ENCODE measurements at places on chromosomes 1 and 21.

GRCh38 chr1:42379794-42380585, 602 bp upstream of the RIMKLA start:
- DNase-seq = peak; percentile 41

DNA sequence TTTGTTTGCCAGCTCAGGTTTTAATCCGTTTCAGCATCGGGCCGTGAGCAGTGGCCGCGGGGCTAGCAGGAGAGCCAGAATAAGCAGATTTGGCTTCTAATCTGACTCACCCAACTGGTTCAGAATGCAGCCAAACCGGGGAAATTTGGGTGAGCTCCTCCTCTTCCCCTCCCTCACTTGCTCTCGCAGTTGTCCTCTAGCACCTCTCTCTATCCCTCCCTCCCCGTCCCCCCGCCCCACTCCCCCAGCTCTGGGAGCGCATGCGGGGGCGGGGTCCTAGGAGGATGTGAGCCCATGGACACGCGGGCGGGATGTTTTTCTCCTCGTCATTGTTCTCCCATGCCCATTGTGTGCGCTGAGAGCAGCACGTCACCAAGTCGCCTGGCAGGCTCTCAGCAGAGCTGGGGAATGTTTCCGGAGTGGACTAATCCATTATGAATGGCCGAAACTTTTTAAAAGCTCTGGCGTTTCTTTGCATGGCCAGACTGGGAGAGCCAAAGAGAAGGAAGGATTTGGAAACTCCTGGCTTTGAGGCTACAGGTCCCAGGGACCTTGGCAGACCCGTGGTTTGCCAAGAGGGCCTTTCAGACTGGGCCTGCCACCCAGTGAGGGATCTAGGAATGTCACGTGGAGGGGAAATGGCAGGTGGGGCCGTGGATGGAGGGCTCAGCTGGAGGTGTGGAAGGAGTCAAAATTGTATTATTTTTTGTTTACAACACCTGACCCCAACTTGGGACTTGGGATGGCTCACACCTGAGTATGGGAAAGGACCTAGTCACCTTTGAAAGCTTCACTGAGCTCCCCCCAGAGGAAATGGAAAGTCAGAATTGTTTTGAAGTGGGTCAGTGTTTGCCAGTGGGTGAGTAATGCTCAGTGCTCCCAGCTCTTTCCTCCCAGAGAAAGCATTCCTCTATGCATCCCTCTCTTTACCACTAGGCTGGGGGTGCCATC, 39.2 kb downstream of the CDK18 start:
- DNase-seq = no peak

GRCh38 chr1:109993885-109994284, 9.3 kb downstream of the AHCYL1 start:
- no peak for DNase-seq

GRCh38 chr1:7478809-7479499, 292.1 kb upstream of the VAMP3 start:
- DNase-seq = no peak

DNA sequence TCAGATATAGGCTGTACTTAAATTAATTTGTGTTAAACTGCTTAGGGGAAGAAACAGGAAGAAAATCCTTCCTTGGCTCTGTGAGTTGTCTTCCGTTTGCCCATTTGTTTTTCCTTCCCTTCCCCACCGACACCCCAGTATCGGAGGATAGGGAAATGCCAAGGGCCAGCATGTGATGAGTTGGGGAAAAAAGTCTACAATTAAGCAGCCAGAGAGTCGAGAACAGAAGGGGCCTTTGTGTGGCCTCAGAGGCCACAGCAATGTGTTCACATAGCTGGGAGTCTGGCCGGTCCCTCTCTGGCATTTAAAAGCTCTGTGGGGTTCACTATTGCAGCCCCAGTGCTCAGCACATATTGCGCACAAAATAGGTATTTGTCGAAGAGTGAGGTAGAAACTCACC, 489.3 kb downstream of the MATN1 start:
- DNase-seq = no peak

DNA sequence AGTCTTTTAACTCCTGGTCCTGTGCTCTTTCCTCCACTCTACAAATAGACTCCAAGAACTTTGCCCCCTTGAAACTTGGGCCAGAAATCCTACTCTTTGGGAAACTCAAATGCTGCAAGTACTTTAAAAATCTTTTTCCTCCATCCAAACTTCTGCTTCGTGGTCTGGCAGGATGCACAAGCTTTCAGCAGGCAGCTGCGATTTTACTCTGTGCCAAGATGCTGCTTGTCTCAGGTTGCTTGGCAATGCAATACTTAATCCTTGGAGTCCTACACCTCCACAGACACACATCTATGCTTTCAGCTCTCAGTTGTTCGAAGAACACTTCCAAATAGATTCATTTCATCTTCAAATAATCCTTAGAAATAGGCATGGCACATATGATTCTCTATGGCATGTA, 435.3 kb upstream of the USP24 start:
- DNase-seq = no peak

GRCh38 chr1:25898223-25899015, 7.8 kb downstream of the STMN1 start:
- DNase-seq = no peak

GRCh38 chr1:110541906-110542395, 23.0 kb upstream of the KCNA10 start:
- DNase-seq = no peak

DNA sequence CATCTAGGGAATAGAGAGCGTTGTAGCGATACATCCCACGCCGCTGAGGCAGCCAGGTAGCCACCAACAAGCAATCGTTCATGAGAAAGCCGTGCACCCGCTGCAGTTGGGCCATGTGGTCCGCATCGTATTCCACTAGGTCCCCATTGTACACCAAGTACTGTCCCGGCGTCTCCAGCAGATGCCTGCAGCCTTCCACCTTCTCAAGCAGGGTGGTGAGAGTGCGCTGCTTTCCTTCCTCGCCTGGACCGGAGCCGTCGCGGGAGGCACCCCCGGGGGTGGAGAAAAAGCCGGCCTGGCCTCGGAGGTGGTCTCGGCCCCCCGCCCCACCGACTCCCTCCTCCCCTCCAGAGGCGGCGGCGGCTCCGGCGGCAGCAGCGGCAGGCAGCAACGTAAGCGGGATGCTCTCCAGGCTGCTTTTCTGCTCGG, 595 bp downstream of the EXOC8 start:
- DNase-seq = no peak

DNA sequence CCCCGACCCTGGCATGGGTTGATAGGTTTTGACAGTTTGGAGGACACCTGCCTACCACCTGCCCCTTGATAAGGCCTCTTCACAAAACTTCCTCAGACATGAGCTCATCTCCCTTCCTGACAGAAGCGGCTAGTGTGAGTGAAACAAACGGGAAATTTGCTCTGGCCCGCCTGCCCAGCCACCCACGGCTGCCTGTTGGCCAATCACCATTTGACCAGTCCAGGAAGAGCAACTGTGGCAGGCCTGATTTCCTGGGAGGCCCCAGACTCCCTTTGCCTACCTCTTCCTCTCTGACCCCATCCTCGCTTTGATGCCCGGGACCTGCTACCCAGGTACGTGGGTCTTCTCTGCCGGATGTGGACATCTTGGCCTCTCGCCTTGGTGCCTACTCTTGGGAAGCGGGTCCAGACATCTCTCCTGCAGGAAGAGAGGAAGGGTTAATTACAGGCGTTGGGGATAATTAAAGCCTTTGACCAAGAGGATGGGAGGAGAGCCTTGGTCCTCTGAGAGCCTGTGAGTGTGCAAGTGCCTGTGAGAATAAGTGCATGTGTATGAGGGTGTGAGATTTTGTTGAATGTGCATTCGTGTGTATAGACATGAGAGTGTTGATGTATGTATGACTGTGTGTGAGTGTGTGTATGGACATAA, 1.1 kb upstream of the EPHA2 start:
- no peak for DNase-seq

GRCh38 chr1:68346188-68346808, 103.5 kb downstream of the RPE65 start:
- DNase-seq = no peak

- no peak for DNase-seq
Measured at GRCh38 chr1:151549199-151549598, 9.1 kb downstream of the TUFT1 start.

- DNase-seq = no peak
Measured at GRCh38 chr1:32954168-32954567, 10.4 kb downstream of the RNF19B start.

GRCh38 chr1:239367196-239367810, 19.1 kb upstream of the CHRM3 start:
- no peak for DNase-seq

DNA sequence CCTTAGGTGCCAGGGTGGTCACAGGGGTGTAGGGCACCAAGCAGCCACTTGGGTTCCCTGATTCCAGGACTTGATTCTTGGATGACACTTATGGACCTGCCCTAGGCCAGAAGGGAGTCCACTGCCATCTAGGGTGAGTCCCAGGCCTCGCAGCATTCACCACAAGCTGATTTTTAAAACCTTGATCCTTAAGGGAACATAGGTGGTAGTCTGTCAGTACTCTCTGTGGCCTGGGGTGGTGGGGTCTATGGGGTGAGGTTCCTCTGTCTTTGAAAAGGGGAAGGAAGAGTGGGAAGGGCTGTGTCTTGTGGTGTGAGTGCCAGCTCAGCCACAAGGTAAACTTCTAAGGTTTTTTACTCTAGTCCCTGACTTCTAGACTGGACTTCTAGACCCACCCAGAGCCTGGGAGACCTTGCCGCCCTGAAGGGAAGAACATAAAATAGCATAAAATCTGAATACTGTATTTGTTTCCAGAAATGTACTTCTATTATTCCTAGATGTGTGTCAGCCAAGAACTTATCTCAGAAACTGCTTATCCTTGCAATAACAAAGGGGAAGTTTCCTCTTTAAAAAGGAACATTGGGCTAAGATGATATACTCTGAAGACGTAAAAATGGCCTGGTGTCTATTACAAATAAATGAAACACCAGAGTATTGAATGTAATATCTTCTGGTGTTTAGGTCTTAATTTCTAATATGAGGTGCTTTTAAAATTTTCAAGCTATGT, 757.3 kb downstream of the LTN1 start:
- no peak for DNase-seq

GRCh38 chr1:42684139-42684538, 1.9 kb downstream of the YBX1 start:
- DNase-seq = no peak

DNA sequence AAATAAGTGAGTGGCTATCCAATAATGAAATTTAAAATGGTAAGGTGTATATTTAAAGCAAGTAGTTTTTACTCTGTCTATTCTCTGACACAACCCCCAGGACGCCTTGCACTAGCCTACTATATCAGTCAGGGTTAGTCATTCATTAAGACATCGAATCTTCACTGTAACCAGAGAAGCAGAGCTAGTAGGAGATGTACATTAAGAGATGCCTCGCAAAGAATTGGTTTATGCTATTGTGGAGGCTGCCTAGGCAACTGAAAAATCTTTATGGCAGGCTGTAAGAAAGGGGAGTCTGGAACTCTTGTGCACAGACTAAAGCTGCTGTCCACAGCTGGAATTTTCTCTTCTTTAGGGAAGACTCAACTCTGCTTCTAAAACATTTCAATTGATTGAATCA, 28.8 kb downstream of the NTNG1 start:
- no peak for DNase-seq

- DNase-seq = no peak
Measured at GRCh38 chr1:231161667-231162296, at the start of gene TRIM67. TSS of gene TRIM67 (plus strand) at chr1:231162058. CDS start at chr1:231162970, 912 bp downstream.

- DNase-seq = no peak
Measured at GRCh38 chr1:150366416-150367296, 2.7 kb downstream of the RPRD2 start.

- DNase-seq = peak; percentile 63
Measured at GRCh38 chr1:110196917-110197765, 13.0 kb upstream of the KCNC4 start.

GRCh38 chr1:94874423-94874822, 52.5 kb downstream of the CNN3 start:
- DNase-seq = no peak

DNA sequence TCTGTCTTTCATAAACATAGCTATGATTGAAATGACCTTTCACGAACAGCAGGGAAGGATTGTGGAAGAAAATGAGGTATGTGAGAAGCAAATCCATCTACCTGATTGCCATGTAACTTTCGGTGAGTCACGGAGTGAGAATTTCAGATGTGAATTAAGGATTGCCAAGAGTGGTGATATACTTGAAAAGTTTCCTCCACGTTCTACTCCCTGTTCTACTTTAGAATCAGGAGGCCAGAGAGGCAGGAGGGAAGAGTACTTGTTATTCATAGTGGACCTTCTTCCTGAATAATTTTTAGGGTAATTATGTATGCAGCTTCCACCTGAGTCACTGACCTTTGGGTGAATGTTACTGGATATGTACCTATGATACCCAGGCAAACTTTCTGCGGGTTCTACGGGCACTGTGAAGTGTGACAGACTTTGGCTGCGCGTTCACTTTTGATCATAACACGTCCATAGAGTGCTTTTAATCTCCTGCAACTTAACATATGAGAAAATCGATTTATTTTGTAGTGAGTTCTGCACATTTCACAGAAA, 2.6 kb upstream of the KCNE1 start:
- DNase-seq = no peak

DNA sequence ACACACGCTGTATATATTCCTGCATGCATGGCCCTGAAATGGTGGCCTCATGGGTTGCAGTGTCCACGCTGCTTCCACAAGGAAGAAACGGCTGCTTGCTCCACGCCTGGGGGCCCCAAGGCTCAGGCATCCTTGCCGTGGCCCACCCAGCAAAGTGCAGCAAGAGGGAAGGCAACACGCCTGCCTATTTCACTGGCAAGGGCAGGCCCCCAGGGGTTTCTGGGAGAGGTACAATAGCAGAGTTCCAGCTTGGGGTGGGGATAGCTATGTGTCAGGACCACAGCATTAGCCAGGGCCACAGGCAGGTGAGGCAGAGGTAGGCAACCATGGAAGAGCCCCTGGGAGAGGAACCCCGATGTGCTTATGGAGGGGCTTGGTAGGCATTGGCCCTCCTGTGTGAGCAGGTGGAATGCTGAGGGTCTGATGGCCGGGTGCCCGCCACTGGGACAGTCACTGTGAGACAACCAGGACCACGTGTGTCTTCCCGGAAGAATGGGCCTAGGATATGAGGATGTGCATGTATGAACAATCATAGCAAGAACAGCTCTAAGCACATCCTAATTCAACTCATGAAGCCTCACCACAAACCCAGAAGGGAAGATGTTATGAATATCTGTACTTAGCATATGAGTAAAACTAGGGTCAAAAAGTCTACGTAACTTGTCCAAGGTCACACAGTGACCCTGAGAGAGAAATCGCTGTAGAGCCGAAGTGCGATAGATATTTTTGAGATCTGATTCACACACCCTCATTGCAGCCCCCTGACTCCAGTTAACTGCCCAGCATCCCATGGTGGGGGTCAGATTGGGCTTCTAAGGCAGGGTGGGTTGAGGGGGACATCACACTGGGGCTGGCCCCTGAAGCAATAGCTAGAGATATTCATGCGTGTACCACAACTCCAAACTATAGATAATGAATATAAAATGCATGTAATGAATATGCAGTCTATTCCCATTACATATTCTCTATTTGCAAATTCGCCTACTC, 11.8 kb downstream of the TFF2 start:
- DNase-seq = no peak

DNA sequence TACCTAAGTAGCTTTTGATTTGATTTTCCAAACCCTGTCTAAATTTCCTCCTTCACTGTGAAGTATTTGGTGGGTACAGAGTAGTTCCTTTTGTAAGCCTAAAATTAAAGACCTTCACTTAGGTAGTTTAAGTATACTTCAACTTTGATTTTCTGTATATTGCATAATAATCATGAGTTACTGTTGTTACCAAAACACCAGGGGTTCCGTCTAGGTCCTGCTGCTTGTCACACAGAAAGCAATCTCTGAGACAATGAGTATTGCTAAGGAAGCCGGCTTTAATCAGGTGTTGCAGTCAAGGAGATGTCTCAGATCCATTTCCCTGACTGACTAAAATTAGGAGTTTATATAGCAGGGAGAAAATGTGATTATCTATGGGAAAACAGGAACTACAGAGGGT, 15.3 kb downstream of the RPS6KC1 start:
- no peak for DNase-seq

- no peak for DNase-seq
Measured at GRCh38 chr21:39852021-39852721, 15.1 kb upstream of the PCP4 start.

Measured in 8988T (cell line).